ENCODE measurements at places on chromosomes 7 and 10. TPM values are rescaled to one million over a fixed set of nuclear protein-coding genes. Genes with fewer than 3 reads are reported as not detected.

The HOXA6 gene
- polyA plus RNA-seq: 10.0 TPM

The MAGI2 gene
- 0.28 TPM for polyA plus RNA-seq

The PDGFA gene
- 23.2 TPM for polyA plus RNA-seq

The MRLN gene
- not detected for polyA plus RNA-seq

The SPAM1 gene
- polyA plus RNA-seq: not detected

The SKAP2 gene
- polyA plus RNA-seq: 2.8 TPM

The JCAD gene
- 19.3 TPM for polyA plus RNA-seq

The ZP3 gene
- polyA plus RNA-seq: 3.0 TPM

DNA sequence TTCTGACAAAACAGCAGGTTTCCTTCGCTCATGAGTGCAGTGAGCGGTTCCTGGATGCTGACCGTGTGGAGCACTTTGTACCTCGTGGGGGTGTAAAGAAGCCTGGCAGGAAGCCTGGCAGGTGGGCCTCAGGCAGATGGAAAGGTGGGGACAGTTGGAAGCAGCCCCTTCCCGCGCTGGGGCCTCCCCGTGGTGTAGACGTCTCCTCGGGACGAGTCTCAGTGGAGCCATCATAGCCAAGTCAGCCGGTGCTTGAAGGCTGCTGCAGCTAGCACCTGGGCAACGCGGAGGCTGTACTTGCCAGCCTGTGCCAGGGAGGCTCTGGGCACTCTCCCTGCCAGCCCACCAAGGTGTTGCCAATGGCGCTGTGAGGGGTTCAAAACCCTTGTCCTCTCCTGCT, 154.5 kb downstream of the WDR37 start:
- DNase-seq: no peak

DNA sequence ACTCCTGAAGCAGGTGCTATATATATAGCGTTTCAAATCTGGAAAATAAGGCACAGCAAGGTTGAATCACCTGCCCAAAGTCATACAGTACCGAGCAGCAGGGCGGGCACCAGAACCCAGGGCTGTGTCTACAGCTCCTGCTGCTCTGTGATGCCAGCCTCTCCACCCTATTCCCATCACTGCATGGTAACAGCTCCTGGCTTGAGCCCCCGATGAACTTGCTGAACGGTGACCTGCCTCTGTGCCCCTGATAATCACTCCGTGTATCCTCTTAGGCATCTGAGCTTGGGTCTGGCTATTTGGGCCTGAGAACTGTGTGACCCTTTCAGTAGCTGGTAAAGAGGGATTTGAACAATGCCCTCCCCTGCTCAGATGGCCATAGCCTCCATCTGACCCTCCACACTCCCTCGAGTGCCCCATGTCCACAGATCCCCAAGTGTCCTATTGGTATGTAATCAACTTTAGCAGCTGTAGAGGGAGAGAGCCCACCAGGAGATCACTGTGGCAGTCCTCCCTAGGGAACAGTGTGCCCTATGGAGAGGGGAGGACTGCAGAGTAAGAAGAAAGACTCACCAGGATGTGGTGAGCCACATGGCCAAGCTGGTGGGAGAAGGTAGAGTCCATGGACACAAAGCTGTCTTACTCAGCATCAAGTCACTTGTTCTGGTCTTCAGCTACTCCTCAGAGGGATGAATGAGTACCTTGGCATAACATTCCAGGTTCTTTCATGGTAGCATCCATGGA, 1.1 kb upstream of the ARHGAP22 start:
- DNase-seq: no peak

DNA sequence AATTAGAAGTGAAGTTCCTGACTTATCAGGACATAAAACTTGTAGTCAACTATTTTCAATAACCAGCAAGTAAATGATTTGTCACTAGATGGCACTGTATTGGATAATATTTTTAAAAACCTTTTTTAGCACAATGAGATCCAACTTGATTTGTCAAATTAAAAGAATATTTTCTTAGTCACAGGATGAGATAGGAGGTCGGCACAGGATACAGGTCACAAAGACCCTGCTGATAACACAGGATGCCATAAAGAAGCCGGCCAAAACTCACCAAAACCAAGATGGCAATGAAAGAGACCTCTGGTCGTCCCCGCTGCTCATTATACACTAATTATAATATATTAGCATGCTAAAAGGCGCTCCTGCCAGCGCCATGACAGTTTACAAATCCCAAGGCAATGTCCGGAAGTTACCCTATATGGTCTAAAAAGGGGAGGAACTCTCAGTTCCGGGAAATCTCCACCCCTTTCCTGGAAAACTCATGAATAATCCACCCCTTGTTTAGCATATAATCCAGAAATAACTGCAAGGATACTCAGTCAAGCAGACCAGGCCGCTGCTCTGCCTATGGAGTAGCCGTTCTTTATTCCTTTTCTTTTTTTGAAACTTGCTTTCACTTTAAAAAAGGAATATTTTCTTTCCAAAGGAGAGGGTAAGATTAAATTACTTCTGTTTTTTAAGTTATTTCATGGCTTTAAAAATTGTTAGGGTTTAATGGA, 255.7 kb upstream of the MKLN1 start:
- peak; percentile 96 for DNase-seq

GRCh38 chr10:75239096-75239790, 3.5 kb upstream of the COMTD1 start:
- no peak for DNase-seq

GRCh38 chr7:157002819-157003421, 7.5 kb downstream of the MNX1 start:
- no peak for DNase-seq

DNA sequence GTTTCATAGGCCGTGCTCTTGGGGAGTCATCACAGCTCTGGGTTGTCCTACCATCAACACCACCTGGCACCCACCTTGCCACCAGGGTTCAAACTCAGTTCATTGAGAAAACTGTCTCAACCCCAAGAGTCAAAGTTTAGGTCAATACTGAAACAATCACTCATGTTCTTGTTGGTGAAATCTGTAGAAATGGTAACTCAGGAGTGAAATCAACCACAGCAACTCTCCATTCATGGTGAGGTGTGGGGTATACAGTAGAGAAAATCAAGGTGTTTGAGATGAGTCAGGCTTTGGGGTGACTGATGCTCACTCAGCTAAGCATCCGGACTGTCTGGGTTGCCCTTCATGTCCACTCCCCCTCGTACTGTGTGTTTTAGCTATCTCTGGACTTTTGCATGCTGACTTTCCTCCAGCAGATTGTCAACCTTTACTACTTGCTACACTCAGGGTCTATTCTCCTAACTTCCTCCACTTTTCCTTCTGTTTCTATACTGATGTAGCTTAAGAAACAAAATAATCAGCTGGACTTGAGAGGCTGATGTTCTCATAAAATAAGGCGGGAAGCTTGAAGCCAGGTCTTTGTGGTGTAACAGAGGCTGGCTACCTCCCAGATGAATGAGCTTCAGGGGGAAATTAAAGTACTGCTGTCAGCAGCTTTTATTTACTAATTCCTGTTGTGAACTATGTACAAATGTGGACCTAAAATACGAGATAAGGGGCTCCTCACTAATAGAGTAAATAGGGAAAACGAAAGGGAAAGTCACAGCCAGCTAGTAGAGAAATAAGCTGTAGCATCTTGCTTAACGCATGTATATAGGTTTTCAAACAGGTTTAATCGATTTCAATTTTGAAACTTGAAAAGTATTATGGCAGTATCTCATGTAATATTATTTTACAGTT, 173.6 kb upstream of the AKR1E2 start:
- DNase-seq: no peak

DNA sequence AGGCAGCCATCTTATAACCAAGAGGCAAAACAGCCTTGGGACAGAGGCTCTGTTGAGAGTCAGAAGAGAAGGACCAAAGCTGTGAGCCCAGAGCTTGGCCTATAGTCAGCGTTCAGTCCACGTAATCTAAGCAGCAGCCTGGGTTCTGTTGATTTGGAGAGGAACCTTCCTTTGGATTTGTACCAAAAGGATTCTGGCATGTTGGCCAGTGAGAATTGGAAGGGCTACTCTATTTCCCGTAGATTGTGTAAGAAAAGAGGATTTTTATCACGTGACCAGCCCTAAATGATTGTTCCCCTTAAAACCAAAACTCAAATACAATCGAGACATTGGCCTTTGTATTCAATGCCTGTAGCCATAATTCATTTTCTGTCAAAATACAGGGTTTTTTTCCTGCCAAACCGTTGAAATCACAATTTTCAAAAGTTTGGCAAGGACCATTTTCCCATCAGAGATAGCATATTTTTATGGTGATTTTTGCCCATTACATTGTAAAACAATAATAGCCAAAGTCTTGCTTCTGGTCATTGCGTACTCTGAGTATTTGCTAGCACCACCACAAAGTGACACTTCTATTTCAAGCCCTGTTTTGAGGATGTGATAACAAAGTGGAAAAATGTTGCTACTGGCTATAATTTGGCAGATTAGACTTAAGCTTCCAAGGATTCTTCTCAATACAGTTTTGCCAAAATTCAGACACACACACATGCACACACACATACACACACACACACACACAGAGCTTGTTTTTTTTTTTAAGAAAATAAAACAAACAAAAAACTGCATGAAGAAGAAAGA, 23.1 kb upstream of the BMPER start:
- no peak for DNase-seq

GRCh38 chr7:116348346-116348745, 138.0 kb downstream of the TES start:
- DNase-seq: no peak

DNA sequence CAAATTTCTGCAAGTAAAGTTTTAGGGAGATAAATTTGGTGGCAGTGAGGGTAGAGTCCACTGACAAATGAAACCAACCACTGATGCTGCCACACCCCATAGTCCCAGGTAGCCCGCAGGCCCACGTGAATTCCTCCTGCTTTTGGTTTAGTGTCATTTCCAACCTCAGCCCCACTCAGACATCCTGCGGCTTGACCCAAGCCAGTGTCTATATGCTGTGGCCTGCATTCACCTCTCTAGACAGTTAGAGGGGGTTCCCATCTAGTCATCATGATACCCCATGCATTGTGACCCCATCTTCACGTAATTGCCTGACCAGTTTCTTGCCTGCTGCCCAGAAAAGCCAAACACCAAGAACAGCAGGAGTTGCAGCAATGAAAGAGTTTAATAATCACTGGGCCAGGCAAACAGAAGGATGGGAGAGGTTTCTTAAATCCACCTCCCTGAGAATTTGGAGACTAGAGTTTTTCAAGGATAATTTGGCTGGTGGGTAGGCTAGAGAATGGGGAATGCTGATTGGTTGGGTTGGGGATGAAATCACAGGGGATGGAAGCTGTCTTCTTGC, 332.0 kb upstream of the GALNT17 start:
- DNase-seq: no peak

DNA sequence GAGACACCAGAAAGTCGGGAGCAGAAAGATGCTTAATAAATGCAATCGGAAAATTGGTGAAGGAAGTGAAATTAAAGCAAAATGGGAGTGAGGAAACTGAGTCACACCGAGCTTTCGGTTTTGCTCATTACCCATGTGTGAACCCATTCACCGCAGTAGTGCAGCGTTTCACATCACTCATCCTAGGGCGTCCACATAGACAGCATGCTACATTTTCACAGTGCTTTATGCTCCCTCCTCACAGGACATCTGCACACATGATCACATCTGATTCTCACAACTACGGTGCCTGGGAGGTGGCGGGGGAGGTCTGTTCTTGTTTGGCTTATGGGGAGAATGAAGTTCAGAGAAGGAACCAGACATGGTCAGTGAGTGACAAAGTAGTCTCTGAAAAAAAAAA, 36.6 kb upstream of the ATP6V0A4 start:
- no peak for DNase-seq

DNA sequence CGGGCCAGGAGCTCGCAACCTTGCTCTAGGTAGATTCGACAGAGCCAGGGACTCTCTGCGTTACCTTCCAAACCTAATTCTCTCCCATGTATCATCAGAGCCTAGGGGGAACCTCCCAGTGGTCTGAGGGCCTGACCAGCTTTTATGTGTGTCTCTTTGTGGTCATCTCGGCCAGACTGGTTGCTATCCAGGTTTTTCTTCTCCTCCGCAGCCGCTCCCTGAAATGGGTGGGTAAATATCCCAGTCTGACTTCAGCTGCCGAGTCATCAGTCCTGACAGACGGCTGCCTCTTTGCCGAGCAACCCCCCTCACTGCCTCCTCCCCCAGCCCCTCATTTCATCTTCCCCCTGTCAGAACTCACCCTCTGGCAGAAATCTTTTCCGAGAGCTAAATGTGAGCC, 578.1 kb downstream of the LRMDA start:
- DNase-seq: no peak

GRCh38 chr7:81267508-81267907, 348.7 kb upstream of the SEMA3C start:
- DNase-seq: peak; percentile 24

- peak; percentile 60 for DNase-seq
Measured at GRCh38 chr7:17530741-17531421, 232.4 kb downstream of the AHR start.

- DNase-seq: no peak
Measured at GRCh38 chr7:24480501-24480900, 92.8 kb upstream of the PALS2 start.

GRCh38 chr7:26360650-26361049, 69.0 kb downstream of the SNX10 start:
- no peak for DNase-seq

DNA sequence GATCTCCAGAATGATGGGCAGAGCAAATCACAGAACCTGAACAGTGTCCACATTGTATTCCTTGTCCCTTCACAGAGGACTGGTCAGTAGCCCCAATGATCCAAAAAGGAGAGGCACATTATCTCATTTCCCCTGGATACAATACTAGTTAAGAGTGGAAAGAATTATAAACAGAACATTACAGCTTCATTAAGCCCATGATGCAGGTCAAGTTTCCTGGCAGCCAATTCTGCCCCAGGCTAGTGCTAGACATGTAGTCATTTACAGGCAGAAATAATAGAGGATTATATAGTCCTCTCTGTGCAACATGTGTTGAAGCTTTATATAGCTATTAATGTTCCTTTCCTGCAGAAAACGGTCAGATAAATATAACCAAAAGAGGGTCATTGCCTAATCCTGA, 124.3 kb upstream of the WNT16 start:
- DNase-seq: no peak

DNA sequence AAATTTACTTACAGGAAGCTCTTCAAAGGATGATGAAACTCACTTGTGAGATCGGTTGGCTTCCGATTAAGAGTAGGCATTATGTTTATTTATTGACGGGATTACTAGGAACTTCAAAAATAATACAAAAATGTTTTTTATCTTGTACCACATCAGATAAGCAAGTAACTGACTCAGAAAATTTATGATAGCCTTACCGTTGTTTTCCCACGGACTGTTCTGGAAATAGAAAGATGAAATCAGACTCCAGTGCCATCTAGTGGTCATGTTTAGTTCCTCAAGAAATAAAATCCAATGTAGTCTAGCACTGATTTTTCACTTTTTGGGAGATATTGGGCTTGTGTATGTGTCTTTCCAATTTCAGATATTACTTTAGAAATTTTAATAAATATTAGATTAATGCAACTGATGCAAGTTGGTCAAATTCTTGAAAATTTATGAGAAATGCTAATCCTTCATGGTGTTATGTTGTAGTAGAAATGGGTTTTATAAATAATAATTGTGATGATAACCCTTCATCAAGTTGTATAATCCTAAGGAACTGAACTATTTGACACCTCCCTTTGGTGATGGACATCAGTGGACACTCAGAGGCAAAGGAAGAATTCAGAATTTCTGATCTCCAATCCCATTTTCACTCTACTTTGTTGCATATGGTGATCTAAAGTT, 168.8 kb downstream of the TMEM26 start:
- DNase-seq: peak; percentile 83
